Epithelial cell of prostate (primary cell): ENCODE measurements at places on chromosomes 13 and 19.

GRCh38 chr13:99505814-99506269, 4.6 kb downstream of the TM9SF2 start:
- no peak for DNase-seq

GRCh38 chr19:3268326-3268725, 43.9 kb downstream of the CELF5 start:
- no peak for DNase-seq

GRCh38 chr19:30722186-30722585, 350.0 kb downstream of the ZNF536 start:
- DNase-seq = no peak

- peak; percentile 66 for DNase-seq
These were observed at the start of gene MCOLN1 for GRCh38 chr19:7522072-7522922. Gene MCOLN1, plus strand, starts transcription at chr19:7522624. Its CDS starts 127 bp downstream, at chr19:7522751.

- DNase-seq = no peak
These were observed 2.5 kb downstream of the HDGFL2 start for GRCh38 chr19:4474514-4475022.
